ENCODE measurements at places on chromosomes 1 and 21.

DNA sequence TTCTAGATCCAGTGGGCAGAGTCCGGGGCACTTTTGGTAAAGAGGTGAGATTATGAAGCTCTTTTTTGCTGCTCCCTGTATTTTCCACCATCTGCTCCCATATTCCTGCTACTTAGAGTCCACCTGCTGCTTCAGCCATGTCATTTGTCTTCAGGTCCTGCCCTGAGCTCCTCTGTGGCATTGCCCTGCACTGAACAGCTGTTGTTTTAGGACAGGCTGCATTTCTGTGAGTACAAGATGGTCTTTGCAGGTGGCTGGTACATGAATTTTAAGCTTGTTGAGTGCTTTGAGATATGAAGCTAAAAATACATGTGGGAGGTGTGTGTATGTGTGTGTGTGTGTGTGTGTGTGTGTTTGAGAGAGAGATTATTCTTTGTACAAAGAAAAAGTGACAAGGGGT, 21.9 kb downstream of the MT1HL1 start:
- DNase-seq, result no peak

GRCh38 chr21:45167796-45168222, 93.4 kb downstream of the ADARB1 start:
- DNase-seq, result no peak

DNA sequence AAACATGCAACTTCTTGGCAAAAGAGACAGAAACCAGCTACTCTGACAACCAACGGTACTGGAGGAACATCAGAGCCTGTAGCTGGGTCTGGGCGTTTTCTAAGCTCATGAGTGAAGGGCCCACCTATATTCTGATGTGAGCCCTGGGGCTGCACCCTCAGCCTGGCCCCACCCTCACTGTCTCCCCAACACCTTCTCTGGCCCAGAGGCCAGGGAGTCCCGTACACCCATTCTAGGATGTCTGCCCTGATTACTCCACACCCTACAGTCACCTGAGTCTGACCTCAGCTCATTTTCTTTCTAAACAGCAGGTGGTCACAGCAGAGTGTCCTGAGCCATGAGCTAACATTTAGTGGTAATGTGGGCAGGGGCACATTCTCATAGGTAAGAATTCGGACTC, 439.2 kb downstream of the MATN1 start:
- DNase-seq, result no peak

- DNase-seq, result no peak
These were observed 2.8 kb upstream of the COL18A1 start for GRCh38 chr21:45401916-45402900.

DNA sequence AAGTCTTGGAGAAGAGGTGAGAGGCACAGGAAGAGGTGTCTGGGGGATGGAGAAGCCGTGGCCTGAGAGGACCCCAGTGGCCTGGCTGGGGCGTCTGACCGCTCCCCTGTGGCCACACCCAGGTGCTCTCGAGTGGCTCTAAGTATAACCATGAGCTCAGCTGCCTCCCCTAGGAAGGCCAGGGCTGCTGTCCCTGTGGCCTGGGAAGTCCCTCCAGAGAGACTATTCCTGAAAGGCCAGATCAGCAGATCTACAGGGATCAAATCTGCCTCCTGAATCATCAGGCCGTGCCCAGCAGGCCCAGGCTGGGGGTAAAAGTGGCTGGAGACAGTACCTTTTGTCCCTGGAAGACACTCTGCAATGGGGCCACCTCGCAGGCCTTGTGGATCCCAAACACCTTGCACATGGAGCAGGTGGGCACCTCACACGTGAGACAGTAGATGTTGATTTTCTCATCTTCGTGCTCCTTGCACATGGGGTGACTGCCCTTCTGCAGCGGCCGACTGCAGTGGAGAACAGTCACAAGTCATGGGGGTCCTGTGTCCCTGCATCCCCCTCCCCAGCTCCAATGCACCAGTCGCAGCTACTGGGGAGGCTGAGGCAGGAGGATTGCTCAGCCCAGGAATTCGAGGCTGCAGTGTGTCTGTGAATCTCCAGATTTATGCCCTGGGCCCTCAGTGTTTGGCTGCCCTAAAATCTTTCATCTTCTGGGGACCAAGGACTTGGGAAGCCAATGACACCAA, 6.4 kb downstream of the TRIM63 start:
- DNase-seq, result no peak

Measured in pons (tissue), 1 donor.